Activated CD4-positive, alpha-beta T cell treated with anti-CD3 and anti-CD28 coated beads, Interleukin-2, amount 10 ng/mL, durations not matched to agents 7 days and 5 days (primary cell): ENCODE measurements at places on chromosomes 1 and 21. TPM values are rescaled to one million over a fixed set of nuclear protein-coding genes. Genes with fewer than 3 reads are reported as not detected.

The POU3F1 gene
- not detected for total RNA-seq

The CFAP45 gene
- 0.25 TPM for total RNA-seq

The FCRL6 gene
- not detected for total RNA-seq

The THEMIS2 gene
- total RNA-seq = 24.3 TPM

The OR2G3 gene
- total RNA-seq = not detected

The F5 gene
- 12.2 TPM for total RNA-seq

The SELENOF gene
- total RNA-seq = 200 TPM

The TGFB2 gene
- total RNA-seq = not detected

The PCSK9 gene
- total RNA-seq = not detected

The HSPG2 gene
- total RNA-seq = 1.9 TPM

DNA sequence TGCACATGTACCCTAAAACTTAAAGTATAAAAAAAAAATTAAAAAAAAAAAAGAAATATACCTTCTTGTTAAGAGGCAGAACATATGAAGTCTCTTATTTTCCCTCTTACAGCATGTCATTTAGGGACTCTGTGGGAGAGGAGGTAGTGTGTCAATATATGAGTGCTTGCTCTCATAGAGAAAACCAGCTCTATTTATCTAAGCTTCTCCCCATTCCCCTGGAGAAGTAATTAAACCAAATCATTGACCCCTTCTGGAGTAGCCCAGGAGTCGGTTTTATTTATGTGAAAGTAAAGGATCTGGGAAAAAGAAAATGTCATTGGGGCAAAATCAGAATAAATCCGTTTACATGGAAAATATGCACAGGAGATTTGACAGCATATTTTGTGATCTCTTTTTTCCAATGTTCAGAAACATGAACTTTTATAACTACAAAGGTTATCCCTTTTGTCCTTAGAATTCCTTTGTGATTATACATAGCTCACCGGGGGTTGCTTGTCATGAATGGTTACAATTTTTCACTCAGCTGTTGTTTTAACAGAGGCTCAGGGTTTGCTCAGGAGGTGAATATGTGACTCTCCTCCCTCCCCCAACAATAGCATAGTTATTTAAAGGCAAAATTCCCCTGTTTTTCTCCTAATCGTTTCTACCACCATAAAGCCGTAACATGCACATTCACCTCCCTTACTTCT is 114.5 kb upstream of the C1orf21 start:
- no peak overlapping the region for H3K4me3 ChIP-seq
- no peaks in the 10 kb centered on the region for H3K36me3 ChIP-seq
- H3K27me3 ChIP-seq = peaks cover 2% of the 10 kb centered on the region
- no peak overlapping the region for H3K27ac ChIP-seq

GRCh38 chr1:239123260-239123659 is 263.1 kb upstream of the CHRM3 start:
- no peaks in the 10 kb centered on the region for H3K36me3 ChIP-seq
- no peak for DNase-seq
- no peak overlapping the region for H3K27ac ChIP-seq
- H3K4me1 ChIP-seq = no peaks in the 10 kb centered on the region
- no peak overlapping the region for H3K4me3 ChIP-seq

- peaks cover 18% of the 10 kb centered on the region for H3K4me1 ChIP-seq
- H3K27me3 ChIP-seq = no peaks in the 10 kb centered on the region
- no peaks in the 10 kb centered on the region for H3K36me3 ChIP-seq
- H3K27ac ChIP-seq = no peak overlapping the region
Observed at GRCh38 chr1:173333581-173333980, 126.5 kb upstream of the TNFSF4 start.

GRCh38 chr1:76827066-76827465 is 40.2 kb upstream of the ST6GALNAC5 start:
- H3K36me3 ChIP-seq = no peaks in the 10 kb centered on the region
- no peak overlapping the region for H3K27ac ChIP-seq
- peaks cover 4% of the 10 kb centered on the region for H3K27me3 ChIP-seq
- peaks cover 4% of the 10 kb centered on the region for H3K4me1 ChIP-seq
- no peak for DNase-seq
- no peak overlapping the region for H3K4me3 ChIP-seq

DNA sequence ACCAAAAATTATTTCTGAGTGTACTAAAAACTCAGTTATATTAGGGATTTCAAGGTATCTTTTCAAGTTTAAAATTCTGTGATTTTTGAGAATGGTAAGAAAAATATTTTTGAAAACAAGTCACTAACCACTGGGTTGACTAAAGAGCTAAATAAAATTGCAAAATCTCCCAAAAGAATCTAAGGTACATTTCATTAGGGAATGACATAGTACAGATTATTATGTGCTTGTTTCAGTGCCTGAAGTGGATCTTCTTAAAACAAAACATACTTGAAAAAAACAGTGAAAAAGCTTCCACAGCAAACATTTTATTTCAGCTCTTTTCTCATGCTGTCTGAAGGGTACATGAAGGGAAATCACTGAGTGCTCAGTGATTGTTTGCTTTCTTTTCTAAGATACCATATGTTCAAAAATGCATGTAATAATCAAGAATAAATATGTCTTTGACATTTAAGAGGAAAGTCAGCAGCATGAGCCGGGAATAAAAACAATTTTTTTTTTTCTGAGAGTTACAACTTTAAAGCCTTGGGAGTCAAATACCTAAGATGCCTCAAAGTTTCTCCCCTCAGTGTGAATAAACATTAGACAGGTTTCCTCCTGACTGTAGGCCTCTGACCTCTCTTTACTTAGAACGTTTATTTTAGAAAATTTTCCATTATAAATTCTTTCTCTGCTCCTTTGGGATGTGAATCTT is 200.7 kb downstream of the KCNT2 start:
- no peak overlapping the region for H3K27ac ChIP-seq
- H3K4me1 ChIP-seq = no peaks in the 10 kb centered on the region
- no peaks in the 10 kb centered on the region for H3K27me3 ChIP-seq
- DNase-seq = no peak

- H3K27ac ChIP-seq = no peak overlapping the region
- no peaks in the 10 kb centered on the region for H3K36me3 ChIP-seq
- no peak for DNase-seq
- H3K27me3 ChIP-seq = no peaks in the 10 kb centered on the region
- H3K4me1 ChIP-seq = peaks cover 1% of the 10 kb centered on the region
- H3K4me3 ChIP-seq = no peak overlapping the region
Observed at GRCh38 chr21:14863745-14864210, 201.0 kb downstream of the NRIP1 start.

GRCh38 chr1:39213511-39214002 is 9.1 kb downstream of the MACF1 start:
- H3K4me3 ChIP-seq = no peak overlapping the region
- peaks cover 41% of the 10 kb centered on the region for H3K36me3 ChIP-seq
- DNase-seq = no peak
- no peak overlapping the region for H3K27ac ChIP-seq

DNA sequence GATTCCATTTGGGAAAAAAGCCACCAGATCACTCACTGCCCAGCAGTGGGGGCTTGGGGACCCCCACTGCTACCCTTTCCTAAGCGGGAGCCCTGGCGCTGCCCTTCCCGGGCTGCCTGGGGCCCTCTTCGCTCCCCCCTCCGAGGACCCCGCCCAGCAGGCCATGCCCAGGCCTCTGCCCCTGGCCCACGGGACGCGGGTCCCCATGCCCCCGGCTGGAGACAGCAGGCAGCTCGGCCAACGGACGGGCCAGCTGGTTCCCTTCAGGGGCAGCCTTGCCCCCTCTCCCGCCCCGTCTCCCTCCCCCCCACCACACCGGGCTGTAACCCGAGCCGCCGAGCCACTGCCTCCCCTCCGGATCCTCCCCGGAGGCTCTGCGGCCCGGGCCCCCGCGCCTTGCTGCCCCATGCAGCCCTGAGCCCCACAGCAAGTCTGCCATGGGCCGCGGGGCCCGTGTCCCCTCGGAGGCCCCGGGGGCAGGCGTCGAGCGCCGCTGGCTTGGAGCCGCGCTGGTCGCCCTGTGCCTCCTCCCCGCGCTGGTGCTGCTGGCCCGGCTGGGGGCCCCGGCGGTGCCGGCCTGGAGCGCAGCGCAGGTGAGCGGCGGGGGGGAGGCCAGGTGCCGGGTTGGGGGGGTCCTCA is at the start of gene MMP23B:
Gene MMP23B, plus strand, starts transcription at position 392 of the 639 bp plus-strand sequence. Its CDS starts 46 bp downstream, at position 438.
- peaks cover 2% of the 10 kb centered on the region for H3K36me3 ChIP-seq
- no peak for DNase-seq
- peaks cover 7% of the 10 kb centered on the region for H3K4me1 ChIP-seq
- H3K27me3 ChIP-seq = peaks cover 4% of the 10 kb centered on the region
- no peak within 1 kb of the TSS for H3K4me3 ChIP-seq

DNA sequence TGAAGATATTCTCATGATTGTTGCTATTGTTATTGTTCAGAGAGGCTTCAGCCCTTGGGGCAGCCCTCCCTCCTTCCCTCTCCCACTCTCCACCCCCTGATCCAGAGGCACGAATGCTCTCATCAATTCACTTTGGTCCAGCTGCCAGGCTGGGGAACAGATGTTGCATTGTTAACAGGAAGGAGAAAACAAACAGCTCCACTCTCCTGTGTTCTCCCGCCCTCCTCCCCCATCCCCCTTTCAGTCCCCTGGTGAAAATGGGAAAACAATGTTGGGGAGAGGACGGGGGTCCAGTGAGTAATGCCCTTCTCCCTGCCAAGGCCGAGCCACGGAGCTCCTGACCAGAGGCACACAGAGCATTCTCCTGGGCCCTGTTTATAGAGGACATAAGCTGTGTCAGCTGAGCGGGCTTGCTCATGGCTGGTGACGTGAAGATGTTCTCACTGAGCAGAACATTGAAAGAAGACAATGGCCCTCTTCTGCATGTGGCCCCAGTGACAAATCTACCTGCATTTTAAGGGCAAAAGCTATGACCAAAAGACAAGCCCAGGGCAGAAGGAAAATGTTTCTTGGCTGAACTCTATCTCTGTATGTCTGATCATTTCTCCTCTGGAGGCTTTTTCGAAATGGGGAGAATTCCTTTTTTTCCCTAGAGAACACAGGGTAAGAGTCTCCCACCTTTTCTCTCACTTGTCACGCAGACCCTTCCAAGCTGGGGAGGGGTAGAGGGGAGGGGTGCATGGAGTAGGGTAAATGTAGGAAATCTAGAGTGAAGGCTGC is 111.7 kb downstream of the GLUL start:
- H3K4me1 ChIP-seq = no peaks in the 10 kb centered on the region
- no peaks in the 10 kb centered on the region for H3K27me3 ChIP-seq
- no peaks in the 10 kb centered on the region for H3K36me3 ChIP-seq
- no peak overlapping the region for H3K4me3 ChIP-seq
- no peak overlapping the region for H3K27ac ChIP-seq
- DNase-seq = no peak

DNA sequence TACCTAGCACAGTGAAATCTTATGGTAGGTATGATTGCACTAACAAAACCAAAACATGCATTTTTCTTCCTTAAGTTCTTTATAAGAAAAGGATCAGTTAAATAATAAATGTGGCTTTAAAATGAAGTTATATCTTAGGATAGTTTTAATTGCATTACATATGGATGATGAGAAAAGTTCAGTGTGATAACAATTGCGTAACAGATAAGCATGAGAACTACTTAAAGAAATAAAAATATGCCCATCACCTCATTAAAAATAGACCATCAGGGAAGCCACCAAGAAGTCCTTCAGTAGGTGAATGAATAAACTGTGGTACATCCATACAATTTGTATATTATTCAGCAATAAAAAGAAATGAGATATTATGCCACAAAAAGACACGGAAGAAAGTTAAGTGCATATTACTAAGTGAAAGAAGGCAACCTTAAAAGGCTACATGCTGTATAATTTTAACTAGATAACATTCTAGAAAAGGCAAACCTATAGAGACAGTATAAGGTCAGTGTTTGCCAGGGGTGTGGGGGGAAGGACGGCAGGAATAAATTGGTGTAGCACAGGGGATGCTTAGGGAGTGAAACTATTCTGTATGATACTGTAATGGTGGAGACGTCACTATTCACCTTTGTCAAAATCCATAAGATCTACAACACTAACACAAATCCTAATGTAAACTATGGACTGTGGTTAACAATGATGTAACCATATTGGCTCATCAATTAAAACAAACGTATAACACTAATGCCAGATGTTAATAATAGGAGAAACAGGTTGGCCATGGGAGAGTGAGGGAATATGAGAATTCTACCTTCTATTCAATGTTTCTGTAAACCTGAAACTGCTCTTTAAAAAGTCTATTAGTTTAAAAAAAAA is 42.9 kb downstream of the MPZL1 start:
- no peak overlapping the region for H3K27ac ChIP-seq
- DNase-seq = no peak
- peaks cover 35% of the 10 kb centered on the region for H3K4me1 ChIP-seq
- no peaks in the 10 kb centered on the region for H3K27me3 ChIP-seq
- H3K4me3 ChIP-seq = no peak overlapping the region

DNA sequence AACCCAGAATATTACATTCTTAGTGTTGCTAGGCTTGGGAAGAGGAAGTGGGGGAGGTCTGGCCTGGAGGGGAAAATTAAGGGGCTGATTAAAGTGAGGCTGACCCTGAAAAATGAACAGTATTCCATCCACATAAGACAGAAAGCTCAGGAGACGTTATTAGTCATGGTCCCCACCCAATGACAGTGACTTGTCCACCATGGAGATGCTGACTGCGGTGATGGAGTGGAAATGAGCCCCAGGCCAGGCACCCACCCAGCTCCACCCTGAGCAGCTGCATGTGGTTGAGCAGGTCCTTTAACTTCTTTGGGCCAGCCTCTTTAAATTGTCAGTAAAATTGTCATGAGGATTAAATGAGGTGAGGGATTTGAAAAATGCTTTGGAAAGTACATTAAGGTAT is 1.4 kb upstream of the SPRR4 start:
- DNase-seq = no peak
- no peaks in the 10 kb centered on the region for H3K36me3 ChIP-seq
- H3K4me3 ChIP-seq = no peak overlapping the region
- peaks cover 3% of the 10 kb centered on the region for H3K27me3 ChIP-seq
- peaks cover 6% of the 10 kb centered on the region for H3K4me1 ChIP-seq
- H3K27ac ChIP-seq = no peak overlapping the region

DNA sequence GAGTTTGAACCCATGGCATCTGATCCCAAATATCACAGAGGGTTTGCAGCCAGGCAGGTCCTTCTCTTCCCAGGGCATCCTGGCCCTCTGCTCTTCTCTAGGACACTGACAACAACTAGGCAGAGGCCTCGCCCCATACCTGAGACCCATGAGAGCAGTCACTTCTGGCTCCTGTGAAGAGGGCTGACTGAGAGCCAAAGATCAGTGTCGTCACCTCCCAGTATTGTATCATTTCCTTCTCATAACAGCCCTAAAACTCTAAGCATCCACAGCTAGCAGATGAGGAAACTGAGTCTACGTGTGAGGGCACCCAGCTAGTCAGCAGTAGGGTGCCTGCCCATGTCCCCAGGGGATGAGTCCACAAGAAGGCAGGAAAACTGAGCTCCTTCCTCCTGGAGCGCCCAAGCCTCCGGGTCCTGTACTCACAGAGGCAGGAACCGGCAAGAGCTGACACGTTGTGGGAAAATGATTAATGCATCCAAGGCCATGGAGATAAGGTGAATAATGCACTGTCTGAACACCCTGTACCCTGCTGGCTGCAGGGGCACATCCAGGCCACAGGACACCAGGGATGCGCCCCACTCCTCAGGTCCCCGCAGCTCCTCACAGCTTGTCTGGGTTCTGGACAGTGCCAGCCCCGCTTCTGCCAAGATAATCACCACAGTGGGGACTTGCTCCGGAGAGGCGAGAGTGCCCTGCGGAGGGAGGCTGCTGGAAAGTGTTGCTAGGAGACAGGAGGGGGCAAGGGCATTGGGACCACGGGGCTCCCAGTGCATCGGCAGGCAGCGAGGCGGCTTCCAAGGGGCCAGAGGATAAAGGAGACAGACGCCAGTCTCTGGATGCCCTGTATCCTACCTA is 340.0 kb downstream of the NPHP4 start:
- H3K27ac ChIP-seq = no peak overlapping the region
- no peaks in the 10 kb centered on the region for H3K4me1 ChIP-seq
- DNase-seq = no peak
- H3K27me3 ChIP-seq = peaks cover 2% of the 10 kb centered on the region
- H3K36me3 ChIP-seq = no peaks in the 10 kb centered on the region

- peaks cover 1% of the 10 kb centered on the region for H3K36me3 ChIP-seq
- H3K4me3 ChIP-seq = peak overlapping the region; percentile 84
- no peak for DNase-seq
- H3K4me1 ChIP-seq = peaks cover 53% of the 10 kb centered on the region
- peak overlapping the region; percentile 93 for H3K27ac ChIP-seq
Observed at GRCh38 chr1:58815686-58816071, 31.8 kb upstream of the JUN start.
